ENCODE measurements at places on chromosomes 16 and 17. TPM values are rescaled to one million over a fixed set of nuclear protein-coding genes. Genes with fewer than 3 reads are reported as not detected.
A peak's percentile ranks its signal among the peaks of the same experiment; 100 is the strongest.

OR2C1 gene
- total RNA-seq: not detected

MIS12 gene
- 29.3 TPM for total RNA-seq

SCPEP1 gene
- total RNA-seq: 28.7 TPM

ZDHHC1 gene
- total RNA-seq: 0.88 TPM

MT4 gene
- total RNA-seq: not detected

BIRC5 gene
- total RNA-seq: 0.73 TPM

GUCY2D gene
- not detected for total RNA-seq

DNA sequence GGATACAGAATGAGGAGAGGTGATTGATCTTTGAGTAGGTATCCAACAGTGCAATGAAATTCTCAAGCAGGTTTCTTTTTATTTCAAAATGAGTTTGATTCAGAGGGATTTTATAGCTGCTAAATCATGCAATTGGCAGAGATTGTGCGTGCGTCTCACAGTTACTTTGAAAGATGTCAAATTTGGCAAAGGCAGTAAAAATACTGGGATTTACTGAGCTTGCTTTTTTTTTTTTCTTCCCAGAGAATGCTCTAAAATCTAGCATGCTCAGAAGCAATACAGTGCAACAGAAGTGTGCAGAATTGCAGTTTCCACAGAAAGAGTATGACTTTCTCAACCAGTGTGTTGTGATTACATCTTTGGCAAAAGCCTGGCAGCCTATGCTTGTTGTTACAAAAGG lies 410.7 kb upstream of the GOT2 start:
- no peak for DNase-seq

- DNase-seq: peak; percentile 41
Observed at GRCh38 chr16:30533748-30534367, 800 bp downstream of the ZNF747 start.

DNA sequence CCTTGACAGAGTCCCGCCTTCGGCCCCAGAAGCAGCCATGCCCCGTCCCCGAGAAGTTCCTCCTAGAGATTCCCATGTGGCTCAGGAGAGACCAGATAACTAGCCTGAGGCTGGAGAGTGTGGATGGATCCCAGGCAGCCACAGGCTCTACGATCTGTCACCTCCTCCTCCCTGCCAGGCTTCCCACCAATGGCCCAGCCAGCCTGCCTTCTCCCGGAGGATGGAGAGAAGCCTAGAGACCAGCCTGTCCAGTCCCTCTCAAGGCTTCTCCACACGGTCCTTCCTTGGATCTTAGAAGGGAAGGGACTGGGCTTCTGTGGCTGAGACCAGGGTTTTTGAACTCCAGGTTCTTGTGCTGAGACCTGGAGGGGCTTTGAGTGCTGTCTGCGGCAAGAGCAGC lies 1.6 kb upstream of the SMTNL2 start:
- no peak for DNase-seq

DNA sequence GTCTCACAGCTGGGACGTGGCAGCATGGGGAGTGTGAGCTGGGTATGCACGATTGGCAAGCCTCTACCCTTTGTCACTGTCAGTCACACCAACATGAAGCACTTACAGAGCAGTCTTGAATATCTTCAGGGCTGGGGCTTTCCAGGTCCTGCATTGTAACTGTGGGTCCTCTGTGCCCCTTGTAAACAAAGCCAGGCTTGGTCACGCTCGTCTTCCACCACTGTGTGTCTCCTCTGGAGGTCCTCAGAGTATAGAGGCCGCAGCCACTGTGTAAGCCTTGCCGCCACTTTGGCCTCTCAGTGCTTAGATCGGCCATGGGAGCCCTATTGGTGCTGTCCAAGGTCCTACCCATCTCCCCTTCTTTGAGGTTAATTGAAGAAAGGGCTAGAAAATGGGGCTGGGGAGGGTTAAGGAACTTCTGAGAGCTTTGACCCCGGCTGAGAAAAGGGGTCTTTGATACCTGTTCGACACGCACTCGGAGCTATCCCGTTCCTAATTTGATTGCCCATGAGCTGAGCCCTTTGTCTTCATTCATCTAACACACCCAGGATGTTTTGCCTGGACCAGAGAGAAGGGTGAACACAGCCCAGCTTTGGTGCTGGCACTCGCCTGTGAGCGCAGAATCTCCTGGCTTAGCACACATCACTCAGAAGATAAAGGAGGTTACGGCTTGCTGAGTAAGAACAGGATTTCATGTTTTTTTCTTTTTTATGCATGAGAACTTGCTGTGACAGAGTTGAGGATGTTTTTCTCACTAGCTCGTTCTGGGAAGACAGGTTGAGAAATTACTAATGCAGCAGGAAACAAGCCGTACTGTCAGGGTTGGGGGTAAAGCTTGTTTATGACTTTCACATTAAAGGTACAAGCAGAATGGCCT lies 267.9 kb downstream of the CPPED1 start:
- DNase-seq: peak; percentile 40

- no peak for DNase-seq
Observed at GRCh38 chr16:17743158-17743557, 272.4 kb upstream of the XYLT1 start.

- no peak for DNase-seq
Observed at GRCh38 chr17:80803451-80804428, 187.9 kb upstream of the CHMP6 start.

- no peak for DNase-seq
Observed at GRCh38 chr17:28724500-28725165, 1.4 kb downstream of the TLCD1 start.

- no peak for DNase-seq
Observed at GRCh38 chr17:27946513-27946912, 53.3 kb upstream of the LYRM9 start.

- DNase-seq: peak; percentile 81
Observed at GRCh38 chr16:53159781-53160436, 105.1 kb downstream of the CHD9 start.

GRCh38 chr16:72050769-72051464 lies 3.4 kb upstream of the HP start:
- no peak for DNase-seq

DNA sequence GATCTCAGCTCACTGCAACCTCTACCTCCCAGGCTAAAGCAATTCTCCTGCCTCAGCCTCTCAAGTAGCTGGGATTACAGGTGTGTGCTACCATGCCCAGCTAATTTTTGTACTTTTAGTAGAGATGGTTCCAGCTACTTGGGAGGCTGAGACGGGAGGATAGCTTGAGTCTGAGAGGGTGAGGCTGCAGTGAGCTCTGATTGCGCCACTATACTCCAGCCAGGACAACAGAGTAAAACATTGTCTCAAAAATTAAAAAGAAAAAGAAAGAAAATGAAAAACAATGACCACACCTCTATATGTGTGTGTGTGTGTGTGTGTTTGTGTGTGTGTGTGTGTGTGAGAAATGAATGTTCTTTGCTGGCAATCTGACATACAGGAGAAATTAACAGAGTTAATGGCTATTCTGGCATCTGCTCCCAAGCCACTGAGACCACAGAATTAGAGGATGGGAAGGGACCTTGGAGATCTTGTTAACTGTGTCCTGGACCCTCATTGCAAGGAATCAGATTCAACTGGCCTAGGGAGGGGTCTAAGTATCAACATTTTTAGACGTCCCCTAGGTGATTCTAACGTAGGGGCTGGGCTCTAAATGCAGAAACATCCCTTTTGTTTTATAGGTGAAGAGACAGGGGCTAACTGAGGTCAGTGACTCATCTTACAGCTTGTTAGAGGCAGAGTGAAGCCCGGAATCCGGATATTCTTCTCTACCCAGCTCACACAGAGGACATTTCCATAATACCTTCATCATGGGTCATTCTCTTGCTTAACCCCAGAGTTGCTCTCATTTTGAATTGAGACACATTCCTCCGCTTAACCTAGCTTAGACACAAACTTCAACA lies 16.4 kb upstream of the MARCHF10 start:
- no peak for DNase-seq

GRCh38 chr17:5711344-5711743 lies 127.0 kb upstream of the NLRP1 start:
- DNase-seq: no peak

- DNase-seq: peak; percentile 89
Observed at GRCh38 chr16:31868691-31869167, 4.9 kb upstream of the ZNF267 start.

- DNase-seq: no peak
Observed at GRCh38 chr16:69936751-69937211, 14.4 kb upstream of the CLEC18A start.

GRCh38 chr17:77451245-77451893 lies 310.6 kb downstream of the SEC14L1 start:
- DNase-seq: peak; percentile 63

- DNase-seq: no peak
Observed at GRCh38 chr17:17941015-17941414, 31.2 kb downstream of the TOM1L2 start.

DNA sequence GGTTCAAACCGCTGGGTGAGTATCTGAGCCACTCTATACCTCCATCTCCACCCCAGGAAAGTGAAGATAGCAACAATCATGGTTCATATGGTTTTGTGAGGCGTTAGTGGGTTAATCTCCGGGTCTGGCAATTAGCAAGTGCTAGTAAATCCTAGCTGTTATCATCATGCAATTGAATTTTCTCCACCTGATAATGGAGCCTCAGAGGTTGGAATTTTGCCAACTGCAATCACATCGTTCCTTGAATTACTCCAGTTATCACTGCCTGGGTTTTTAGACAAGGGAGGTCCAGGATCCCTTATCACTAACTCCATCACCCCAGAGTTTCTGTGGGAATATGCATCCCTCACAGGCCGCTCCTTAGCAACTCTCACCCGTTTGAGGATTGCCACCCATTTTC lies 311.5 kb downstream of the RBFOX1 start:
- no peak for DNase-seq

GRCh38 chr17:48593126-48593829 lies at the start of gene HOXB5:
HOXB5 (minus strand) TSS chr17:48593779; CDS start chr17:48593682, 97 bp downstream.
- DNase-seq: no peak

- DNase-seq: no peak
Observed at GRCh38 chr16:27303256-27304100, 10.3 kb upstream of the IL4R start.
